NCI-H2107 (cell line): ENCODE measurements at places on chromosomes 1 and 21.

GRCh38 chr1:162631546-162632191 lies 595 bp upstream of the DDR2 start:
- no peak for DNase-seq

DNA sequence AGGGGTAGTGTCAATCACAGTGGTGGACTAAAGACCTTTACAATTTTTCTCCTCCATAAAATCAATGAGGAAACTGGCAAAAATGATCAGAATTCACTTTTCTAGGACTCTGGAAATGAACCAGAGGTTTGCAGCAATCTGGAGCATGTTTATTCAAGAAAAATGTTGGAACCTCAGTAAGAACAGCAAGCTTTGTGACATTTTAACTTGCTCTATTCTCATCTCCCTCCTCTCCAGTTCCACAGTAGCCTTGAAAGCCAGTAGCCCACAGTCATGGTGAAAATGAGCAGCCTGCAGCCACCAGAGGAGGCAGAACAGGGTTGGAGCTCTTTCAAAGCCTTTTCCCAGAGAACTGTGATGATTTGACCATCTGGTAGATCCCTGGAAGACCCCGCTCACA lies 9.1 kb downstream of the TTC4 start:
- no peak for DNase-seq

DNA sequence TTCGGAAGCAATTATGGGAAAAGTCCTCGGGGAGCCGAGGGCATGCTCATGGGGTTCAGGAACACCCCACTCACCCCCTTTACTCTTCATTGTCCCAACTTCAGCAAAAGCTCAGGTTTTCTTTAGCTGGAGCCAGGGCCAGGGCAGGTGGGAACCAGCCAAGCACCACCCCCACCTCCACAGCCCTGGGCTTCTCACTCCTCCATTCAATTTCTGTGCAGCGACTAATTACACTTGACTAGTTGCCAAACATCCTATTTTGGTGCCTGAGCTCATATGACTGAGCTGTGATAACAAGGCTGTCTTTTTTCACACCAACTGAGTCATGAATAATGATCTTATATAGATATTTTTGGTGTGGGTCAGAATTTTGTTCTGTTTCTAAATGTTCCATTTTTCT lies 257.2 kb upstream of the AJAP1 start:
- no peak for DNase-seq

GRCh38 chr21:25838809-25839208 lies 104.0 kb downstream of the GABPA start:
- no peak for DNase-seq

DNA sequence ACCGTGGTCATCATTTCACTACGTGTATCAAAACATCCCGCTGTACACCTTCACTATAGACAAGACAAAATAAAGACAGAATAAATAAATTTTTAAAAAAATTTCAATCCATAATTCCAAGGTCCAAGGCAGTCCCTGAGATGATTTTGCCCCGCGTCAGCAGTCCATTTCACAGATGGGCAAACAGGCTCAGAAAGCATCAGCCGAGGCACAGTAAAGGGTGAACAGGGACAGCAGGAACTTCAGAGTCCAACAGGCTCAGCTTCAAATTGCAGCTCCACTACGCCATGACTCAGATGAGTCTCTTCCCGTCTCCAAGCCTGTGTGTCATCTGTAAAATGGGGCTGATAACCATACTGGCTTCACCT lies 15.0 kb downstream of the MATN1 start:
- DNase-seq, result no peak

DNA sequence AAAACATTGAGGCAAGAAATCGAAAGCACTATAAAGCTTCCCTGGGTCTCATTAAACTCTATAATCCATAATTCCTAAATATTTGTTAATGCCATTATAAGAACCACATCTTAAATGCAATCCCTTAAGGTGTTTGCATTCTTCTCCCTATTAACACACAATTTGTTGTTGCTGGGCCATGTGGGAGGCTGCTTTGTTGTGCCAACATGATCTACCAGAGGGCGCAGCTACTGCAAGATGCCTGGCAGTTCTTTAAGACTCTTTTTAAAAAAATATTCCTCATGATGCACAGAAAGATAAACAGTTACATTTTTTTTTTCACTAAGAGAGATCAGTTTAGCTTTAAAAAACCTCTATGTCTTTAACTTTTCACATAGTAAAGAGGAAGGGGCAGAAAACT lies 39.0 kb upstream of the BCAS2 start:
- no peak for DNase-seq

- DNase-seq, result no peak
Measured at GRCh38 chr1:217244971-217245370, 385.9 kb downstream of the GPATCH2 start.

DNA sequence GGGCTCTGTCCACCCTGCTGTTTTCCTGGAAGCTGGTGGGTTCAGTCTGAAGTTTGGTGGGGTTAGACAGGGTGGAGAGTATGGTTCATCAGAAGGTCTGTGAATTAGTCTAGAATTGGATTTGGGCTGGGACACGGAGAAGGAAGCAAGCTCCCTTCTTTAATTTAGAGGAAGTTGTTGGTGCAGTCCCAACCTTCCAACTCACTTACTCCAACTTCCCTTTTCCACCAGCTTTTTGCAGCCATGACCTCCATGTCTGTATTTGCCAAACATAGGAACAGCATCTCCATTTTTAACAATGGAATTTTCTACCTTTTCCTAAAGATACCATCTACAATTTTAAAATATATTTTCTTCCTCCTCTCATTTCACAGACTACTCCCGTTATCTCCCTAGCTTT lies 28.5 kb upstream of the PRELP start:
- DNase-seq, result no peak

DNA sequence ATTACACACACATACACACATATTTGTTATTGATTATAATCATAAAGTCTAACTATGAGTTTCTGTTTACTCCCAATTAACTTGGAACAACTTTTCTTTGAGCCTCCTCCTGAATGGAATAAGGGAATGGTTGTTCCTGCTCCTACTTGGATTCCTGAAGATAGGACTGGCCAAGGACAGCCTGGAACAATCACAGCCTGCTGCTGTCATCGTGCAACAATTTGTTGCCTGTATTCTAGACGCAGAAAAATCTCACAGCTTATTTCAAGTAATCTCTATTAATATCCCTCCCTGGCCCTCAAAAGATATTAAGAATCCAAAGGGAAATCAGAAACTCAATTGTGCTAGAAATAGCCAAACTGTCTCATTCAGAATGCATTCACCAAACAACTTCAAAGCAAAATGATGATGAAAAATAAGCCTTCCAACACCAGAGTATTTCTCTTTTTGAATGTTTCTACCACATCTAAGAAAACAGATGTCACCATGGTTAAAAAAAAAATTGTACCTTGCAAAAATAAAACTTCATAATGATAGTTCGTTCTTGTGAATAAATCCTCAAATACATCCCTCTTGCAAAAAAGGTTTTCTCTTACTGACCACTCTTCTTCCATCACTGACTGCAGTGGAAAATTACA lies 30.9 kb downstream of the RCAN1 start:
- DNase-seq, result no peak

DNA sequence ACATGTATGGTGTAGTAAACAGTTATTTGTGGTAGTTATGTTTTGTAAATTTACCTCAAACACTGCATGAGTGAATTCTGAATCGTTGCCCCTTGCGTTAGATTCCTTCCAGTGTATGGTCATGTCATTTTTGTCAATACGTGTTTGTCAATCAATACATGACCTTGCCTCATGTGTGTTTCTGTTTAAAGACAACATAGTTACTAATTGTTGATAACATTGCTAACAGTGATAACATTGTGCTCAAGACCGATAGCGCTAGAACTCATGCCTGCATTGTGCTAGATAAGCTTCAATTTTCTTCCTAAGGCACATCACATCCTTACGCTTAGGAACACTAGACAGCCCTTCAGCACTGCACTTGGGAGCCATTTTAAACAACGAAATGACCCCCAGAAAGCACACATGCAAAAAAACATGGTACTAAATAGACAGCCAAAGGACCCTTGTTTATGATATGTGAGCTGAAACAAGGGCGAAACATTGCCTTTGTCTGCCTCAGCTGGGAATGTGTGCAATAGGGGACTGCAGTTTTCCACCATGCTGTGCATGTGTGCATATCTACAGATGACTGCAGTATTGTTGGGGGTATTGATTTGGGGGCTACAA lies 37.3 kb downstream of the MRPS6 start:
- DNase-seq, result no peak

DNA sequence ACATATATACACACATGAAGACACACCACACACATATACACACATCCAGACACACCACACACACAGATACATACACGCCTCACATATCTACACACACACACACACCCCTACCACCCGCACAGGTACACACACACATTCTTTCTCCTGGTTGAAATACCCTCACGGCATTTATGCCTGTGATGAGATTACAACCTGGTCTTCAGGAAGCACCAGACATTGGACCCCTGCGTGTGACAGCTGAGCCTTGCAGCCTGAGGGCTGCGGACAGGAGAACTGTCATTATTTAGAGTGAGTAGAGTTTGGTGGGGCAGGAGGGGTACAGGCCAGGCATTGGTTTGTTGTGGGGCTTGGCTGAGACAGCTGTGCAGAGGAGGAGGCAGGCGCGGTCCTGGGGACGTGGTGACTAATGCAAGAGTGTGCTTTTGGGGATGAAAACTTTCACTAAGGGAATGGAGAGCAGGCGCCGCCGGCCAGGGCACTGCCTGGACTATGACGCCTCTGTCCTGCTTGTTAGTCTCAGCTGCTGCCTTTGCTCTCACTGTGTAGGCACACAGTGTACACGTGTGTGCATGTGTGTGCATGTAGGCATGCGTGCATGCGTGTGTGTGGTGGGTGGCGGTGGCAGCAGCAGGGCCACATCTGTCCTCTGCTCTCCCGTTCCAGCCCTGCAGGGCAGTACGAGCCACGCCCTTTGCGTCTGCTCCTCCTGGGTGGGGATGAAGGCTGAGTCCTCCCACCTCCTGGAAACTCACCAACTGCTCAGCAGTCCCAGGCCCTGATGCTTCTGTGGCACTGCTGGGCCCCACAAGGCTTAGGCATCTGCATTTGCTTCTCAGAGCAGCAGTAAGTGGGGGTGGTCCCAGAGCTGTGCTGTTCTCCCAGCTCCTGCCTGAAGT lies 57.6 kb downstream of the SPSB1 start:
- DNase-seq, result no peak

DNA sequence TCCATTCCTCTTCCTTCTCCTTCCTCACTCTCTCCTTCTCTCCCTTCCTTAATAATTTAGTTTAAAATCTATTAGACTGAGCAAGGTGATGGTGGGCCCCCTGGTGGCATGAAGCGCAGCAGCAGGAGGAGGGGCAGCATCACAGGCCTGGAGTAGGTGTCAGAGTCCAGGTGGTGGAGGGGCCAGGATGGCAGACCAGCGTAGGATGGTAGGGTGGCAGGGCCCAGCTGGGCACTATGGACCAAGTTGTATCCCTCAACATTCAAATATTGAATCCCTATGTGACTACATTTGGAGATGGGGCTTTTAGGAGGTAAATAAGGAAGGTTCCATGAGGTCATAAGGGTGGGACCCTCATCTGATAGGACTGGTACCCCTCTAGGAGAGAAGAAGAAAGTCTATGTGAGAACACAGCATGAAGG lies 61.0 kb downstream of the WDR4 start:
- DNase-seq, result no peak

DNA sequence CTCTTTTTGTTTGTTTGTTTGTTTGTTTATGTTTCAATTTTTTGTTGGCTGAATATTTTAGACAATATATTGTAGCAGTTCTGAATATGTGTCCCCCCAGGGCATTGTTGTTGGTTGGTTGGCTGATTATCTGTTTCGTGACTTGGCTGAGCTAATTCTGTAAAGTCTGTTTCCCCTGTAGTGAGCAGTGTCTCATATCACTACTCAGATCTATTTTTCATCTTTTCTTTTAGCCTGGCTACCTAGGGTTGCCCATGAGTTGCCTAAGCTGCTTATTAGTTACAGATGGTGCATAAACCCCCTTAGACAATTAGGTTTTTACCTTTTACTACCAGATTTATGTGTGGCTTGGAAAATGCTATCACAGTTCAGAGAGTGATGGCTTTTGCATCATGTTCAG lies 32.3 kb downstream of the CFAP57 start:
- DNase-seq, result no peak

- DNase-seq, result no peak
Measured at GRCh38 chr1:25875856-25876692, 566 bp upstream of the PAQR7 start.

DNA sequence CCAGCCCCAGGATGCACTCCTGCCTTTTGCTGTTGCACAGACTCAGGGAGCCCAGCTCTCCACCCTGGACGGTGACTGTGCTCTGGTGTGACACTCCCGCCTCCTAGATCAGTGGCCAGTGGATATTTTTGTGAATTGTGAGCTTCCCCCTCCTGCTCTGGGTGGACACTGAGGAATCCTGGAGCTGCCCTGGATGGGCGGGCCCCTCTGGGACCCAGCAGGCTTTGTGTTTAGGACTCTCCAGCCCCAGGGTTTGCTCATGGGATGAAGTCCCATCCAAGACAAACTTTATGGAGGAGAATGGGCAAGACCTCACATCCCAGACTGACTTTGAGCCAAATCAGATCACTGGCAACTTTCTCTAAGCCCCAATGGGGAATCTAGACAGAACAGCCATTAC lies 16.1 kb downstream of the SLC6A9 start:
- no peak for DNase-seq

DNA sequence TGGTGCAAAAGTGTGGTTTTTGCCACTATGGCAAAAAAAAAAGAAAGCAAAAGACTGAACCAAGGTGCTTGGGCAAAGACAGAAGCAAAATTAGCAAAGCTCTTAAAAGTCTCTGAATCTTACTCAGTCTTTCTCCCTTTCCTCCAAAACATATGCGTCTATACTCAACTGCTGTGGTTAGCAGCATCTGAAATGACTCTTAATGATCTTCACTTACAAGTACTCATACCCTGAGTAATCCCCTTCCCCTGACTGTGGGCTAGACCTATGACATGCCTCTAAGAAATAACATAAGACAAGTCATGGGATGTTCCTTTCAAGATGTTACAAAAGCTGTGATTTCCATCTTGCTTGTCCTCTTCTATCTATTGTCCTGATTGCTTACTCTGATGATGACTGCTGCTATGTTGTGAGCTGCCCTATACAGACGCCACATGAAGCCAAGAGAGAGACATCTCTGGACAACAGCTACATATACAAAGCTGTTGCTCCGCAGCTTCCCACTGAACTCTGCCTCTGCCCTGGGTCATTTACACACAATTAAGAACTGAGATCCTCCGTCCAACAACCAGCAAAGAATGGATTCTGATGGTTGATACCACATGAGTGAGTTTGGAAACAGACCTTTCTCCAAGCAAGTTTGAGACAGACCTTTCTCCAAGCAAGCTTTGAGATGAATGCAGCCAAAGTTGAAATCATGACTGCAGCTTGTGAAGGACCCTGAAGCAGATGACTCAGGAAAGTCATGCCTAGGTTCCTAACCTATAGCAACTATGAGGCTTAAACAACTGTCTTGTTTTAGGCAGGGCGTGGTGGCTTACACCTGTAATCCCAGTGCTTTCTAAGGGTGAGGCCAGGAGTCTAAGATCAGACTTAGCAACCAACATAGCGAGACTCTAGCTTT lies 55.2 kb downstream of the PUM1 start:
- DNase-seq, result no peak

- DNase-seq, result no peak
Measured at GRCh38 chr21:28212061-28212460, 780.6 kb downstream of the LTN1 start.
